ENCODE measurements at places on chromosomes 2 and 18.

DNA sequence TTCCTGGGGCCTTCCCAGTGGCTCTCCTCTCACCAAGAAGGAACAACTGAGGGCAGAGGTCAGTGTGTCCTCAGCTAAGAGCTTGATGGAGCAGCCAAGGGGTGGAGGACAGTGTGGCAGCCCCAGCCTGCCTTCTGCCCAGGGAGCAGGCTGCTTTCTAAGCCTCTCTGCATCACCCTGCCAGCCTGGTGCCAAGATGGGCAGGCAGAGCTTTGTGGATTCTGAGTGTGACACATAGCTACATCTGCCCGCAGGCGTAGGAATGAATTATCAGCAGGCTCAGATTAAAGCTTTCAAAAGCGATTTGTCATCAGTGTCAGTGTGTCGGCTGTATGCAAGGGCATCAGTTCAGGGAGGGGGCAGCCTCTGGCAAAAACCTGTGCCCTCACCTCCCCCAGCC, 8.7 kb downstream of the MAL start:
- DNase-seq: no peak

DNA sequence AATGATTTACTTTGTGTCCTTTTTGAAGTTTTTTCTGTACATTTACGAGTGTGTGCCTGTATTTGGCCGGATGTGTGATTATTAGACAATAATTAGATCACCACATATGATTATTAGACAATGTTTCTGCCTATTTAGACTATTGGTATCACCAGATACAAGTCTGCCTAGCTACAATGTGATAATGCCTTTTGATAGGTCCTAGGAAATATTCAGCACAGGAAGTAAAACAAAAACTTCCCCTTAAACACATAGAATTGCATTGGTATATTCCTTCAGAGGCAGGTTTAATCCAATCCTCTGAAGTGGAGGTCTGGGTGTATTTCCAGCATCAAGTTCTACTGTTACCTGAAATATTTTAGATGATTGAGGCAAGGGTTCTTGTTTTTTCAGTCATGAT, 275.1 kb downstream of the TGIF1 start:
- DNase-seq: no peak

- no peak for DNase-seq
These were observed 11.3 kb downstream of the CNNM4 start for GRCh38 chr2:96771796-96772618.

GRCh38 chr2:124967325-124967724, 942.2 kb downstream of the CNTNAP5 start:
- DNase-seq: no peak

DNA sequence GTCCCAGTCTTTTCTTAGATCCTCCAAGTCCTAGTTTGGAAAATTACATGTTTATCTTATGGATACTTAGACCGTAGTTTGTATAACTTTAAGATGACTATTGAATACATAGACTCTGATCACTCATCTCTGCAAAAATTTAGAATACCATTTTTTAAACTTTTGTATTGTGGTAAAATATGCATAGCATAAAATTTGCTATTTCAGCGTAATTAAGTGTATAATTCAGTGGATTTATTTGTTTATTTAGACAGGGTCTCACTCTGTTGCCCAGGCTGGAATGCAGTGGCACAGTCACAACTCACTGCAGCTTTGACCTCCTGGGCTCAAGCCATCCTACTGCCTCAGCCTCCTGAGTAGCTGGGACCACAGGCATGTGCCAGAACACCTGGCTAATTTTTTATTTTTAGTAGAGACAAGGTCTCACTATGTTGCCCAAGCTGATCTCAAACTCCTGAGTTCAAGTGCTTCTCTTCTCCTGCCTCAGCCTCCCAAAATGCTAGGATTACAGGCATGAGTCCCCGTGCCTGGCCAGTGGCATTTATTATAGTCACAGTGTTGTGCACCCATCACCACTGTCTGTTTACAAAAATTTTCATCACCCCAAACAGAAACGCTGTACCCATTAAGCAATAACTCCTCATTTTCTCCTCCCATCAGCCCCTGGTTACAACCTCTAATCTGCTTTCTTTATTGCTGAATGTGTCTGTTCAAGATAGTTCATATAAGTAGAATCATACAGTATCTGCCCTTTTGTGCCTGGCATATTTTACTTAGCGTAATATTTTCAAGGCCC, 90.0 kb downstream of the MAP3K20 start:
- DNase-seq: no peak

GRCh38 chr2:85792783-85793441, 39.1 kb downstream of the ATOH8 start:
- DNase-seq: no peak

GRCh38 chr2:105809723-105810122, 65.0 kb downstream of the NCK2 start:
- DNase-seq: no peak

DNA sequence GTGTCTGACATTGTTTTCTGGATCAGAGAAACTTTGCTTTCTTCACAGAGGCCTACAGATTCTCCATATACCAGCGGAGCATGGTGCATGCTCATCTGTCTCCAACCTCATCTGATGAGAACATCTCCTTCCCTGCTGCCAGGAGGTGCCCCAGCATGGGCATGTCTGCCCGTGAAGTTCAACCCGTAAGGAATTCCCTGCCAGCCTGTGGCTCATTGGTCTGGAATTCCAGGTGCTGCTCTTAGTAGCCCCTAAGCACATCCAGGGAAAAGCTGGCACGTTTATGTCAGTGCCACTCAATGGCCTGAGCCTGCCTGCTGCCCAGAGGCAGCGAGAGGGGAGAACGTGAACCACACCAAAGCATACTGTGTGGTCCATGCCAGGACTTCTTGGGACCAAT, 1.7 kb upstream of the SP100 start:
- no peak for DNase-seq

DNA sequence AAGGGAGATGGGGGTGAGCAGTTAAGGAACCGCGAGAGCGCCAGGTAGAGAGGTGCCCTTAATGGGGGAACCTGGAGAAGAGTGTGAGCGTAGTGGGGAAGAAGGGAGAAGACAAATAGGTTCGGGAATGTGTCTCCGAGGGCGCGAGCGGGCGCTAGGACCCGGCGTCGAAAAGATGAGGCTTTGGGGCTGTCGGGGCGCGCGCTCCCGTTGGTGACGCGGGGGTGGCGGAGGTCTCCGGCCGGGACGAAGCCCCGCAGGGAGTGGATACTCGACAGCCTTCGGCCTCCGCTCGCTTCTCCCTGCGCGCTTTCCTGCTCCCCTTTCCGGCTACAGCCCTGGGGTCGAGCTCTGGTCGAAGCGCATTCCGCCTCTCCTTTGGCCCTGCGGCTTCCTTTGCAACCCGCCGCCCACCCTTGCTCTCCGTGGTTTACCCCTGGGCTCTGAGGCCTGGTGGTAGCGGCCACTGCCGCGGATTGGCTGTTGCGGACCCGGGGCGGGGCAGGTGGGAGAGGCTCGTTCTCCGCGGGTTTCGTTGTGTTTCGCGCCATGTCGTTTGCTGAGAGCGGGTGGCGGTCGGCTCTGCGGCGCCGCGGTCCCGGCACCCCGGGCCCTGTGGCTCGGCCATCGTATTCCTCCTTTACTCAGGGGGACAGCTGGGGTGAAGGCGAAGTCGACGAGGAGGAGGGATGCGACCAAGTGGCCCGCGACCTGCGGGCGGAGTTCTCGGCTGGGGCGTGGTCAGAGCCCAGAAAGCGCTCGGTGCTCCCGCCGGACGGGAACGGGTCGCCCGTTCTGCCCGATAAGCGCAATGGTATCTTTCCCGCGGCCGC, at the start of gene ARL6IP6:
Gene ARL6IP6 (plus strand): TSS at position 545 of the 833 bp plus-strand sequence. CDS start 5 bp downstream, at position 550.
- peak; percentile 93 for DNase-seq

- DNase-seq: no peak
These were observed 34.8 kb downstream of the TOGARAM2 start for GRCh38 chr2:29015701-29016470.

- DNase-seq: no peak
These were observed 529 bp downstream of the SEMA4C start for GRCh38 chr2:96869281-96869821.

DNA sequence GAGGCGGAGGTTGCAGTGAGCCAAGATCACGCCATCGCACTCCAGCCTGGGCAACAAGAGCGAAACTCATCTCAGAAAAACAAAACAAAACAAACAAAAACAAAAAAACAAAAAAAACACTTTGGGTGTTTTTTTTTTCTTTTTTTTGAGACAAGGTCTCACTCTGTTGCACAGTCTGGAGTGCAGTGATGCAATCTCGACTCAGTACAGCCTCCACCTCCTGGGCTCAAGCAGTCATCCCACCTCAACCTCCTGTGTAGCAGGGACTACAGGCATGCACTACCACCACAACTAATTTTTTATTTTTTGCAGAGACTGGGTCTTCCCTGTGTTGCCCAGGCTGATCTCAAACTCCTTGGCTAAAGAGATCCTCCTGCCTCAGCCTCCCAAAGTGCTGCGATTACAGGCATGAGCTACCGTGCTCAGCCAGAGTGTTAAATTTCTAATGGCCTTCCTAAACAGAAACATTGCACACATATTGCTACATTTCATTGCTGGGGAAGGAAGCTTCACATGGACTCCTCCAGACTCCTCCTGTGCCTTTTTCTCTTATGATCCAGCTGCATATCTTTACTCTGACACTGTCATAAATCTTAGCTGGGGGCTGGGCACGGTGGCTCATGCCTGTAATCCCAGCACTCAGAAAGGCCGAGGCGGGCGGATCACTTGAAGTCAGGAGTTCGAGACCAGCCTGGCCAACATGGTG, 19.7 kb downstream of the STARD7 start:
- DNase-seq: no peak

- DNase-seq: no peak
These were observed 3.9 kb upstream of the TYMS start for GRCh38 chr18:653512-653911.

DNA sequence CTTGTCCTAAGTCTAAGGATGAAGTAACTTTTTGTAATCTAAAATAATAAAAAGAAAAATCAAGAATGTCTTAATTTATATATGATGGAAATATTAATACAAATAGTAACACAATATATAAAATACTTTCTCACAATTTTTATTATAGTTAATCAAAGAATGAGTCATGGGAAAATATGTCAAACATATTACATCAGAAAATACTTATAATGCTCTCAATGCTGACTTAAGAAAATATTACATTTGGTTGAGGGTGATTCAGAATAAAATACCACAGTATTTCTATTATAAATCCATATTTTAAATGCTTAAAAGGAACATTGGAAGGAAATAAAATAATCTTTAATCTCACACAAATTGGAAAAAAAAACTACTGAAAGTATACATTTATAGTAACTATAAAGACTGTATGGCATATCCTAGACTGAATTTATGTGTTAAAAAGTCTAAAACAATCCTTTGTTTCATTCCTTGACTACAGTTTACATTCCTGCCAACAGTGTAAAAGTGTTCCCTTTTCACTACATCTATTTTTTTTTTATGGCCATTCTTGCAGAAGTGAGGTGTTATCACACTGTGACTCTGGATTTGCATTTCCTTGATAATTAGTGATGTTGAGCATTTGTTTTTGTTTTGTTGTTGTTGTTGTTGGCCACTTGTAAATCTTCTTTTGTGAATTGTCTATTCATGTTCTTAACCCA, 1573.5 kb upstream of the ACVR2A start:
- DNase-seq: no peak

GRCh38 chr2:64750001-64750816, 96.5 kb upstream of the SERTAD2 start:
- peak; percentile 43 for DNase-seq

DNA sequence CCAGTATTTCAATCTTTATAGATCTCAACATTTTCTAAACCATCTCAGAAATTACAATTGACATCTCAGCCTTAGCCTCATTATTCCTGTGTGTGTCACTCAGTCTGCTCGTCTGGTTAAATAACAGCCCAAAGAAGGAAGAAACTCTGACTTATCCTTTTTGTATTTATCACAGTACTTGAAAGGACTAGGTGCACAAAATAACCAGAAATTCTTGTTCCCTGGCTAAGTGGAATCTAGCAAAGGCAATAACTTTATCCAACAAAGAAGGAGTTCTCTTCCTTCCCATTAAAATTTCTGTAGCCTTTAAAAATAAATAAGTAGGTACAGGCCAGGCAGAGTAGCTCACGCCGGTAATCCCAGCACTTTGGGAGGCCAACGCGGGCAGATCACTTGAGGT, 139.9 kb upstream of the PID1 start:
- DNase-seq: no peak

GRCh38 chr18:46322411-46322891, 218.3 kb downstream of the HAUS1 start:
- DNase-seq: no peak

DNA sequence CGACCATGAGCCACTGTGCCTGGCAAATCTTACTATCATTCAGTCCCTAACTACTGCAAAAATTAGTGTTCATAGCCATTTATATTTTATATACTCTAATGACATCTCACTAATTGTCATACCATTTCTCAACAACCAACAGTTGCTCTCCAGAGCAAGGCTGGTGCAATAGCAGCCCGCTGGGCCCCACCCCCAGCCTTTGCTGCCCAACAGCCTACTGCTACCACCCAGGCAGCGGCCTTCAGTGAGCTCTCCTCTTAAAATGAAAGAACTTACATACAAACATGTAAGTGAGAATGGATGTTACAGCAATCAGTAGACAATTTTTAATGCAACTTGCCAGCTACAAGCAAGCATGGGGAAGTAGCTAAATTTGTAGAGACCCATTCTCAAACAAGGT, 90.5 kb downstream of the HNRNPLL start:
- DNase-seq: no peak

DNA sequence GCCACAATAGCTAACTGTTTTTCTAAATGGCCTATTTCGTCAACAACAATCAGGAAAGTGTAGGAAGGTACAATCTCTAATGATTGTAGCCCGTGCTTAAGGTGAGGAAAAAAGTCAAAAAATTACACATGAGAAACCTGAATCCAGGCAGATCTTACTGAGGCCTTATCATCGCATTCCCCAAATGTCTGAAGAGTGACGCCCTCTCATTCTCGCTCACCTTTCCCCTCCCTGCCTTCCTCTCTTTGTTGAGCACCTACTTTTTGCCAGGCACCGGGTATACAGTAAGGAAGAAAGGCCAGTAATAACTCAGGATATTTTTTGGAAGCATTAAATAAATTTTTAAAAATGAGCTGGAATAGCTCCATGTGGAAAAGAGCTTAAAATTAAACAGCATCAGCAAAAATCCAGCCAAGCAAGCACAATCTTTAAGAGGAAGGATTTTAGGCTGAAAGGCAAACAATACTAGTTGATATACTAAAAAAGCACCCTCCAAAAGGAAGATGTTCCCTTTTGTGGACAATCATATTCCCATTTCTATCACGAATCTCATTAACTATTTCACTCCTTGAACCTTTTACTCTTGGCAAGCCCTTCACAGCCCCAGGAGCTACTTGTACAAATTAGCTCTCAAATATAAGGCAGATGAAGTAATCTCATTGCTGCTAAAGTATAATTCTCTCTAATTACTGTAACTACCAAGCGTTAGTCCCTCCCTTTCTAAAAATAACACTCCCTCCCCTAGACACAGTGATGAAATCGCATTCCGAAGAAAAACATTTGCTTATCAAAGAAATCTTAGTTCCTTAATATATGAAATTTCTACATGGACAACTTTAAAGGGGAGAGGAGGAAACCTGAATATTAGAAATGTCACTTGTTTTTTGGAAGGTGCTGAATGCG, 40.0 kb downstream of the STAT1 start:
- DNase-seq: no peak

DNA sequence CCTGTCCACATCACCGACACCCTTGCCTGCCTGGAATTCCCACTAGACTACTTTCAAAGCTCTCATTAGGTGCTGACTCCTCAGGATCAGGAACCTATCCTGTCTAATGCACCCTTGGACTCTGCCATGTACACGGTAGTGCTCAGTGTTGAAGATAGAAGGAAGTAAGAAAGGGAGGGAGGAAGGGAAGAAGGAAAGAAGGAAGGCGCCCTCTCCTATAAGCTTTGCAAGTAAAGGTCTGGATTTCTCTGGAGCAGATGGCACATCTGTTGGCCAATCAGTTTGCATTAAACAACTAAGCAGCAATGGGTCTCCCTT, 45.3 kb downstream of the SCTR start:
- DNase-seq: no peak

- no peak for DNase-seq
These were observed 10.7 kb downstream of the USP34 start for GRCh38 chr2:61460163-61460562.

Measured in nucleus accumbens (tissue), 56 donors.